ENCODE measurements at places on chromosomes 4 and X. TPM values are rescaled to one million over a fixed set of nuclear protein-coding genes. Genes with fewer than 3 reads are reported as not detected.

DNA sequence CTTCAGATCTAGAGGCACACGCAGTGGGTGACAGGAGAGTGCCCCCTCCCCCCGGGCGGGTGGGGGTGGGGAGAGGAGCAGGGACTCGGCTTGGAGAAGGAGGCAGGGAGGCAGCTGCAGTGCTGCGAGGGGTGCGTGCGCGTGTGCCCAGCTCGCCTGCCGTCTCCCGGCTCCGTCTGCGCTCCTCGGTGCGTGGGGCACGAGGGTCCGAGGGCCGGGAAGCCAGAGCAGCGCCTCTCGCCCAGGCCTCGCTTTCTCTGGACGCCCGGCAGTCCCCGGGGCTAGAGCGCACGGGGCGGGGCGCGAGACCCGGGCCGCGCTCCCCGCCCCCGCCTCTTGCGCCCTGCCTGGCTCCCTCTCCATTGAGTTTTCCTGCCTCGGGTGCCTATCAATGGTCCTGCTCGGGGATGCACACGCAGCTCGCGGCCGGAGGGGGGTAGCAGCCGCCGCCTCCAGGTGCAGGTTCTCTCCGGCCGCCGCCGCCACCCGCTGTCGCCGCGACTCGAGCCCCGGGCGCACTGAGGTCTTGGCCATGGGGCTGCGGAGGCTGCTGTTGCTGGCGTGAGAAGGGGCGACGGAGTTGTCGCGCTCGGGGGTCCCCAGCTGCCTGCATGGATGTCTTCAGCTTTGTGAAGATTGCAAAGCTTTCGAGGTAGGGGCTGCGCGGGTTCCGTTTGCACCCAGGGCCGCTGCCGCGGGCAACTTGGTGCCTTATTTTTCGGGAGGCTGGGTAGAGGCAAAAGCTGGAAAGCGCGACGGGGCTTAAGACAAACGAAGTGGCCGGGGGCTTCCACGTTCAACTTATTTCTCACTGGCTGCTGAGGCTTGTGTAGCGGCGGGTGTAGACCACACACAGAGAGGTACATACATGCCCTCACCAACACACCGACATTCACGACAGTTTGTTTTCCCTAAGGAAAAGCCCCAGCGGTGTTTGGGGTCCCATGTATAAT is at the start of gene FRMPD4:
TSS of gene FRMPD4 (plus strand) at position 113 of the 953 bp plus-strand sequence. CDS start at position 612, 499 bp downstream.
- no peak for DNase-seq

The PROM1 gene
- total RNA-seq, result 49.5 TPM

- no peak for DNase-seq
Observed at GRCh38 chr4:100736641-100737451, 219.0 kb upstream of the EMCN start.

DNA sequence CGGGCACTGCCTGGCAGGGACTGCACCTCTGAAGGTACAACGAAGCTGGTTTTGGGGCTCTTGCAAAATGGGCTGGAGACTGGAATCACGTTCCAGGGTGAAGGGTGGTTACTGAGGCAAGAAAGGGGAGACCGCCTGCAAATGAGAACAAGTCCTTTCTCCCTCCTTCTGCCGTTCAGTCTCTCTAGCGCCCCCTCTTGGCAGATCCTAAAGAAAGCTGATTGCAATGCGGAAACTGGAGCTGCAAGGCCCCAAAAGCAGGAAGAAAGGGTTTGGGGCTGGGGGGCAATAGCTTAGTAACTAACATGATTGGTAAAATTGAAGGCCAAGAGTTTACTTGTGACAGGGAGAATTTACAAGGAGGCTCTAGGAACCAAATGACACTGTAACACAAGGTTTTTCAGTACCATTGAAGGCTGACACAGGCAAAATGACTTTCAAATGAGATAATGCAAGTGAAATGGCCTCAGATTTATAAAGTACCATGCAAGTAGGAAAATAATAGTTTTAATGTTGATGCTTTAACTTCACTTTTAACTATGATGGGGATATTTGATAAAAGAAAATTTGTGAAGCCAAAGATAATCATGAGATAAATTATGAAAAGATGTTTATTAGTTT is 222.7 kb upstream of the HAND2 start:
- peak; percentile 57 for DNase-seq

The GNPDA2 gene
- total RNA-seq, result 12.0 TPM

GRCh38 chr4:139656614-139657486 is 8.8 kb upstream of the MGST2 start:
- peak; percentile 62 for DNase-seq

- no peak for DNase-seq
Observed at GRCh38 chr4:1215141-1216075, 33.5 kb downstream of the CTBP1 start.

The CFP gene
- 11.3 TPM for total RNA-seq

DNA sequence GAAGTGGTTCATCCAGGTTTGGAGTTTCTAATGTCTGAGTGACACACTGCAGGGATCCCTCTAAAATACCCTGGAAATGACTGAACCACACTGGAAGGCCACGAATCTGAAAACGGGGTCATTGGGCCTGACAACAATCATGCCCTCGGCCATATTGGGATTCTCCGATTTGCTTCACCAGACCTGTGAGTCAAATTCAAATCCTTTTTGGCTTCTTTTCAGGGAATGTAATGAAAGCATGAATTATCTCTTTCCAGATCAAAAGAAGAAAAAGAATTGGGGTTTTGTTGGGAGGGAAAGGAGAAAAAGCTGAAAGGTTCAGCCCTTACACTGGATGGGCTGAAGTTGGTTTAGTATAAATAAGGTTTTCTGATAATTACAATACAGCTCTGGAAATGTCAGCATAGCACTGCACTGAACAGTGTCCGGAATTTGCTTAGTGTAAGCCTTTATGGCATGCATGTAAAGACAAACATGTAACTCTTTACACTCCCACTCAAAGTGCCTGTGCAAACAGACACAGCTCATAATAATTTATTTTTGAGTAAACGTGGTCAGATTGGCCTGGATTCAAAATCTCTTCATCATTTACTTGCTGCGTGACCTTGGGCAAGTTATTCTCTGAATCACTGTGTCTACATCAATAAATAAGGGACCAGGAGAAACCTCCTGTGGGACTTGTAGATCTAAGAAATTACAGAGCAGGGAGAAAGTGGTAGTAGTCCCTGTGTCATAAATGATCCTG is 21.4 kb downstream of the CT47C1 start:
- DNase-seq, result no peak

All from lung (tissue), 17 donors.